ENCODE measurements at places on chromosomes 7 and 10. TPM values are rescaled to one million over a fixed set of nuclear protein-coding genes. Genes with fewer than 3 reads are reported as not detected.

- H3K4me1 ChIP-seq = peaks cover 15% of the 10 kb centered on the region
- DNase-seq = no peak
- no peaks in the 10 kb centered on the region for H3K36me3 ChIP-seq
- peak within 1 kb of the TSS; percentile 57 for H3K4me3 ChIP-seq
- H3K27me3 ChIP-seq = peaks cover 7% of the 10 kb centered on the region
These were observed at the start of gene THSD7A for GRCh38 chr7:11831736-11832495. Gene THSD7A (minus strand): TSS chr7:11832198. CDS start chr7:11831946, 252 bp downstream.

FBXL13 gene
- total RNA-seq = 0.73 TPM

DNA sequence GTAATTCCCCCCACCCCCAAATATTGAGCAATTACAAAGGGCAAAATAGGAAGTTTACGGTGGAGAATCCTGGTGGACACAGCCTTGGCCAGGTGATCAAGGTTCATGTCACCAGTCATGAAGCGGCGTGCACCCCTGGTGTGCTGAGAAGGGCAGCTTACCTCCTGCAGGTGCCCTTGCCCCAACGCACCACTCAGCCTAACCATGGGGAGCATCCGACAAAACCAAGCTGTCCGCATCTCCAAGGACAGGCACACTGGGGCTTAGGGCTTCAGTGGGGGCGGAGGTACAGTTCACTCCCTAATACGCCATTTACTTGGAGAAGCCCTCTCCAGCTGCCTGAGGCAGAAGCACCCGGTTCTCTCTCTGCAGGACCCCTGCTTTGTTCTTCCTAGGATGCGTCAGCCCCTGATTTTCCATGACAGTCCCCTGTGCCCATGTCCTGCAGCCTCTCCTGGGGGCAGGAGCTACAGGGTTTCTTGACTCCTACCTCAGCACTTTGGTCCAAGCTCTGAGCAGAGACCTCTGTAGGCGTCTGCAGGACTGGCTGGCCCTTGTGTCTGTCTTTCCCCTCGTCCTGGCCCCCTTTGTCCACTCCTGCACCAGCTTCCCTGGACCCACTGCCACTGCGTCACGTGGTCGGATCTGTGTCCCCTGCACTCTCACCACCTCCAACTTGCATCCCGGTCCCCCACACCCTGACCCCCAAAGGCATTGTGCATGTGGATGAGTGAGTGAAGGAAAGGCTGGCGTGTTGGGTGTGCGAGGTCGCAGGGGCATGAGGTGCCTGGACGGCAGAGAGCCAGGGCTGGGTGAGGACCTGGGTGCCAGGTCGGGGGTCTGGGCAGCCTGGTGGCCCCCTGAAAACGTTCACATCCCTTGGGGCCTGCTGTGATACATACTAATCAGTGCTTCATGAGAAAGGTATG is 113.7 kb downstream of the LHPP start:
- no peak overlapping the region for H3K27ac ChIP-seq
- H3K36me3 ChIP-seq = no peaks in the 10 kb centered on the region
- no peak overlapping the region for H3K4me3 ChIP-seq
- no peak for DNase-seq
- H3K27me3 ChIP-seq = no peaks in the 10 kb centered on the region
- no peaks in the 10 kb centered on the region for H3K4me1 ChIP-seq

DNA sequence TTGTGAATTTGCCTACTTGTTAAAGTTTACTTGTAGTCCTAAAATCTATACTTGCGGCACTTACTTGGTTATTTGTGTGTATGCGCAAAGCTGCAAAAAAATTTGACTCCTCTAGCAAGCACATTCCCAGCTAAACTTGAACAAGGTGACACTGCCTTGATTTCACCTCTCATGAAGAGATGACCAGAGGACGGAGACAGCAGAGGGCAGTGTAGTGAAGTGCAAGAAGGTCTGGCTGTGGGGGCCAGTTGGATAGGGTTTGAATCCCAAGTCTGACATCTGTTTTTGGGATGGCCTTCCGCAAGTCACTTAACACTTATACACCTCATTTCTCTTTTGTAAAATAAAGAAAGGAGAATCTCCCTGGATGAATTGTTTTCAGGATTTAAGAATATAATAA is 15.7 kb downstream of the SLK start:
- peaks cover 27% of the 10 kb centered on the region for H3K4me1 ChIP-seq
- DNase-seq = no peak
- no peak overlapping the region for H3K4me3 ChIP-seq
- H3K36me3 ChIP-seq = no peaks in the 10 kb centered on the region

GRCh38 chr7:41744161-41744560 is 41.3 kb upstream of the INHBA start:
- no peaks in the 10 kb centered on the region for H3K36me3 ChIP-seq
- no peaks in the 10 kb centered on the region for H3K4me1 ChIP-seq
- no peaks in the 10 kb centered on the region for H3K27me3 ChIP-seq
- no peak for DNase-seq
- H3K4me3 ChIP-seq = no peak overlapping the region
- H3K27ac ChIP-seq = no peak overlapping the region

DNA sequence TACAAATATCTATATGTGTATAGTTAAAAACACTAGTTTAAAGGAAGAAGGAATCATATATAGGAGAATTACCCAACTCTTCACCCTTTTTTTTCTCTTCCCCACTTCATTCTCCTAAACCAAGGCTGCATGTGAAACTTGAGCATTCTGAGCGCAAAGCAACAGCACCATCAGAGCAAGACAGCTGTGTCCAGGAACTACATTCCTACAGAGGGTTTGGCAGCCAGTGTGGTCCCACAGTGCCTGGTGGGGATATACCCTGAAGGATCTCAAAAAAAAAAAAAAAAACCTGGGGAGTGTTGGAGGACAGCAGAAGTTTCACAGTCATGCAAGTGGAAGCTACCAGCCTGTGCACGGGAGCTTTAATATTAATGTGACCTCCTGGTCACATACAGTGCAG is 310.4 kb downstream of the CTNNA3 start:
- DNase-seq = no peak
- H3K36me3 ChIP-seq = no peaks in the 10 kb centered on the region
- no peak overlapping the region for H3K27ac ChIP-seq

- no peaks in the 10 kb centered on the region for H3K4me1 ChIP-seq
- H3K4me3 ChIP-seq = no peak overlapping the region
- no peak for DNase-seq
- H3K27ac ChIP-seq = no peak overlapping the region
- peaks cover 20% of the 10 kb centered on the region for H3K36me3 ChIP-seq
- no peaks in the 10 kb centered on the region for H3K27me3 ChIP-seq
These were observed 176.2 kb upstream of the CDCA7L start for GRCh38 chr7:22121702-22122474.

DNA sequence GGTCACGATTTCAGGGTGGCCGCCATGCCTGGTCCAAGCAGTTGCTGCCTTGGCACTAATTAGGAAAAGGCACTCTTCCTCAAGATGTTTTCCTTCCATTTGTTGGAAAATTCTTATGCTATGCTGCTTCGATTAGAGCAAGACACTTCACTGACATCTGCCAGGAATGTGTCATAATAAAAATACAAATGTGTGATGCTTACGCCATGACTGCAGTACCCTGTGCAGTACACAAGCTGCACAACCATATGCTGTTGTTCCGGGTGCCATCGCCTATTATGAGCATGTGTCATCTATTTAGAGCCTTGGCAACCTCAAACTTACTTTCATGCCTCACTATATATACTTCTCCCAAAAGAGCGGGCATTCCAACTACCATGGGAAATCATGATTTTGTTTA is 14.9 kb upstream of the MPP7 start:
- H3K36me3 ChIP-seq = no peaks in the 10 kb centered on the region
- no peak overlapping the region for H3K27ac ChIP-seq
- no peak for DNase-seq
- no peak overlapping the region for H3K4me3 ChIP-seq
- H3K27me3 ChIP-seq = no peaks in the 10 kb centered on the region

- no peak overlapping the region for H3K4me3 ChIP-seq
- no peaks in the 10 kb centered on the region for H3K27me3 ChIP-seq
- H3K27ac ChIP-seq = no peak overlapping the region
These were observed 69.7 kb downstream of the VWA2 start for GRCh38 chr10:114308531-114309363.

GRCh38 chr10:27225011-27225590 is 15.5 kb downstream of the ACBD5 start:
- H3K27me3 ChIP-seq = no peaks in the 10 kb centered on the region
- no peak overlapping the region for H3K27ac ChIP-seq
- H3K4me1 ChIP-seq = no peaks in the 10 kb centered on the region

FAM204A gene
- 39.1 TPM for total RNA-seq

- H3K4me3 ChIP-seq = peak overlapping the region; percentile 80
- peaks cover 64% of the 10 kb centered on the region for H3K4me1 ChIP-seq
- peaks cover 5% of the 10 kb centered on the region for H3K36me3 ChIP-seq
These were observed 2.2 kb downstream of the MAFK start for GRCh38 chr7:1532456-1533254.

- no peaks in the 10 kb centered on the region for H3K27me3 ChIP-seq
- H3K36me3 ChIP-seq = peaks cover 20% of the 10 kb centered on the region
- H3K27ac ChIP-seq = no peak overlapping the region
- no peak overlapping the region for H3K4me3 ChIP-seq
These were observed 123.6 kb downstream of the RNF32 start for GRCh38 chr7:156764016-156764669.

SPDYE5 gene
- total RNA-seq = not detected

C1GALT1 gene
- total RNA-seq = 26.1 TPM

- no peak overlapping the region for H3K27ac ChIP-seq
- peaks cover 42% of the 10 kb centered on the region for H3K4me1 ChIP-seq
- no peaks in the 10 kb centered on the region for H3K27me3 ChIP-seq
- DNase-seq = no peak
These were observed 139.2 kb upstream of the ZMIZ1 start for GRCh38 chr10:78929541-78929940.

GRCh38 chr7:134307320-134307719 is 9.4 kb downstream of the SLC35B4 start:
- no peak overlapping the region for H3K27ac ChIP-seq
- H3K36me3 ChIP-seq = peaks cover 18% of the 10 kb centered on the region
- H3K4me3 ChIP-seq = no peak overlapping the region
- no peaks in the 10 kb centered on the region for H3K4me1 ChIP-seq
- DNase-seq = no peak
- H3K27me3 ChIP-seq = no peaks in the 10 kb centered on the region
